ENCODE measurements at places on chromosomes 16 and 17.

- DNase-seq: no peak
These were observed 1.8 kb upstream of the PPM1D start for GRCh38 chr17:60598001-60598736.

DNA sequence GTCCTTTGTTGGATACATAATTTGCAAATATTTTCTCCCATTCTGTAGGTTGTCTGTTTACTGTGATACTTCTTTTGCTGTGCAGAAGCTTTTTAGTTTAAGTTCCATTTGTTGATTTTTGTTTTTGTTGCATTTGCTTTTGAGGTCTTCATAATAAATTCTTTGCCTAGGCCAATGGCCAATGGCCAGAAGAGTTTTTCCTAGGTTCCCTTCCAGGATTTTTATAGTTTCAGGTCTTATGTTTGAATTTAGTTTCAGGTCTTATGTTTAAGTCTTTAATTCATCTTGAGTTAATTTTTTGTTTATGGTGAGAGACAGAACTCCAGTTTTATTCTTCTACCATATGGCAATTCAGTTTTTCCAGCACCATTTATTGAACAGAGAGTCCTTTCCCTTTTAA is 90.1 kb upstream of the GOT2 start:
- no peak for DNase-seq

- DNase-seq: no peak
These were observed 74.3 kb downstream of the LMF1 start for GRCh38 chr16:896261-897199.

- no peak for DNase-seq
These were observed 15.6 kb downstream of the BEAN1 start for GRCh38 chr16:66442502-66443268.

DNA sequence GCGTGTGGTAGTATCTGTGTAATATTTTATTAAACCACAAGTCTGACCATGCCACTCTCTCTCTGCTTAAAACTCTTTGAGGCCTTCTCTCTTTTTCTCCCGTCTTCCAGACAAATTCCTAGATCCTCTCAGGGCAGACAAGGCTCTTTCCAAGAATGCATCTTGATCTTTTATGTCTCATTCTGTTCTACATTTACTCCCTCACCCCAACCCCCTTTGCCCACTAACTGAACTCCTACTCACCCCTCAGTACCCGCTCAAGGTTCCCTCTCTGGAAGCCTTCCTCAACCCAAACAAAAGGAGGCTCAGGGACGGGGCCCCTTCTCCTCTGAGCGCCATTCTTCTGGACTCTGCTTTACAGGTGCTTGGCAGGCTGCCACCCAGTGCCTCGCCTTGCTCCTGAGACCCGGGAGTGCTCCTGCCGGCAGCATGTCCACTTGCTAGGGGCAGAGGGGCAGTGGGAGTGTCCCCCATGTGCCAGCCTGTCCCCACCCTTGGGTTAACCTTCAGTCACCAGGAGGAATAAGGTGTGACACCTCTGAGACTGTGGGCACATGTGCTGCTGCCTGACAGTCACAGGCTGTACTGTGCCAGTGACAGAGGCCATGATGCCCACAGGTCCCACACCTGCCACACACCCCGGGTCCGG is 9.2 kb downstream of the SLC13A2 start:
- no peak for DNase-seq

DNA sequence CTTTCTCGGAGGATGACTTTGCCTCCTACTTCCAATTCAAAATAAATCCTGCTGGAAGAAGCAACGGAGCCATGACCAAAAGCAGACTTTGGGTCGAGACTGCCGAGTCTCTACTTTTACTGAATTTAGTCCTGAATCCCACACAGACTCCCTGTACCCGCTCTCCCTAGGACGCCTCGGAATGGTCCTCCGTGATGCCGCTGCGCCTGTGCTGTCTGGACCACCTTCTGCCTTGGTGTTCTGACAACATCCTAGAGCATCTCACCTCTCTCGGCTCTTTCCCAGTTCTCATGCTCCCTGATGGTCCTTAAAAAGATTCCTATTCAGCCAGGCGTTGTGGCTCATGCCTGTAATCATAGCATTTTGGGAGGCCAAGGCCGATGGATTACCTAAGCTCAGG is 181.1 kb upstream of the HSBP1 start:
- DNase-seq: no peak

DNA sequence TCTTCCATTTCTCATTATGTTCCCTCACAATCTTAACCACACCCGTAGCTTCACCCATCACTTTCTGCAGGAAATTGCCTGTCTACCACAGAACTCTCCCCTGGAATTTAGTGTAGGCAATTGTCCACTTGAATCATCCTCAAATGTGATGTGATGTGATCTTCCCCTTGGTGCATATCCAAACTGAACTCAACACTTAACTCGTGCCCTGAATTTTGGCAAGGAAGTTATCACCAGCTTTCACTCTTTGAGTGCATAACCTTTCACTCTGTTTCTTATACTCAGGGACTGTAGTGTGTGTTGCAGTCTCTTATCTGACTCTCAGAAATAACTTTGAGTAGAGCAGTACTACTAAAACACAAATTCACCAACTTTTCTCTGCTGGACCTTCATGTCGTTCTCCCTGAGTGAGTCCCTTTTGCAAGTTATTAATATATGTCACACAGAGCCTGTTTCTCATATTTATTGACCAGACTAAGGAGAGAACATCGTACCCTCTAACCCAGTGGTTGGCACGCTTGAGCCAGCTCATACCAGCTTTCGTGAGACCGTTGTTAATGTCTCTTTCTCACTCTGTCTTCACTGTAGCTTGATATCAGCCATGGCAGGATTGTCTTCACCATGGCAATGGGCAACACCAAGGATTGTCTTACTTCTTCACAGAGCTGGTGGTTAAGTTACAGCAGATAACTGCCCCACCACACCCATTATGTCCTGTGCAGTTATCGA is 558.9 kb upstream of the HSBP1 start:
- no peak for DNase-seq
